Esophagus muscularis mucosa (tissue), 4 donors: ENCODE measurements at places on chromosomes 1 and 21. TPM values are rescaled to one million over a fixed set of nuclear protein-coding genes. Genes with fewer than 3 reads are reported as not detected.

The GJA9 gene
- total RNA-seq = not detected

The ATP5PO gene
- total RNA-seq = 246 TPM

The LYPD8 gene
- total RNA-seq = not detected

The CRNN gene
- total RNA-seq = 3.7 TPM

The FMN2 gene
- 2.5 TPM for total RNA-seq

The POU3F1 gene
- total RNA-seq = 0.29 TPM

The FCRL4 gene
- not detected for total RNA-seq

The WDR77 gene
- total RNA-seq = 24.0 TPM

The ZNF683 gene
- total RNA-seq = not detected

The HENMT1 gene
- 1.8 TPM for total RNA-seq
